ENCODE measurements at places on chromosomes 11 and 22.
A peak's percentile ranks its signal among the peaks of the same experiment; 100 is the strongest.

GRCh38 chr22:40512426-40513136 is 123.9 kb downstream of the MRTFA start:
- DNase-seq, result peak; percentile 100

DNA sequence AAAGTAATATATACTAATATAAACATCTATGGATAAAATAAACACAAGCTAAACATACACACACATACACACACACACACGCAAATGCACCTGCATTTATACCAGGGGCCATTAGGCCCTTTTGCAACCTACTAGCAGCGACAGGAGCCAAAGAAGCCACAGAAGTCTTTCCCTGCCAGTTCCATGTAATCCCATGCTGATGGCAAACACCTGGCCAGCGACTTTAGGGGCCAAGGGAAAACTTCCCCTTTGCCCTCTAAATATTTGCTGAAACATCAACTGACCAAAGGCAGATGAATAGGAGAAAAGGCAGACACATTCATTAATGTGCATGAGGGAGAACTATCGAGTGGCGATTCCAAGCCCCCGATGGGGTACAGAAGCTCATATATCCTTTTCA is 14.8 kb upstream of the P2RY2 start:
- no peak for DNase-seq

GRCh38 chr22:43481568-43482317 is 69.9 kb downstream of the MPPED1 start:
- no peak for DNase-seq

GRCh38 chr22:23289851-23290724 is 109.8 kb downstream of the BCR start:
- peak; percentile 46 for DNase-seq

- peak; percentile 48 for DNase-seq
Observed at GRCh38 chr11:10305262-10305963, 540 bp downstream of the ADM start.

GRCh38 chr11:102836290-102836875 is 7.0 kb downstream of the MMP3 start:
- peak; percentile 89 for DNase-seq

- peak; percentile 8 for DNase-seq
Observed at GRCh38 chr22:17845790-17846189, 71.5 kb upstream of the BID start.

DNA sequence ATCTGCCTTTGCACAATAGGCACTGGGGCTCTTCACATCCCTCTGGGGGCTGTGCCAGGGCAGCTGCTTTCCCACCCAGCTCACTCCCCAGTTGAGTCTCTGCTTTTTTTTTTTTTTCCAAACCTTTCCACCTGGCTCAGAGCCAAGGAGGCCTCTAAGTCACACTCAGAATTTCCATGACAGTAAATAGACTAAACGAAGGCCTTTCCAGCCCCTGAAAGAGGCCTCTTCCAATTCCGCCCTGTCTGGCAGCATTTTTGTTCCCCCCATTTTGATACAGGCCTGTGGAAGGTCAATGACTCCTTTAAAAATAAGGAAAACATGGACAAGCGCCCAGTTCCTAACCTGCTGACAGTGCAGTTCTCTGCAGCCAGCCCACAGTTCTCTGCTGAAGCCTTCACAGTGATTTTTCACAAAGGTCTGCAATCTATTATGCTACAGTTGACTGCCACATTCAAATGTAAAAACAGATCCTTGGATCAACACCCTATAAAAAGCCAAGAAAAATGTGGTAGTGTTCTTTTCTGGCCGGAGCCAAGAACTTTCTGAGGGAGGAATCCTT is 107.5 kb upstream of the SESN3 start:
- DNase-seq, result peak; percentile 91

GRCh38 chr11:64400102-64400501 is 41.1 kb downstream of the RPS6KA4 start:
- no peak for DNase-seq

DNA sequence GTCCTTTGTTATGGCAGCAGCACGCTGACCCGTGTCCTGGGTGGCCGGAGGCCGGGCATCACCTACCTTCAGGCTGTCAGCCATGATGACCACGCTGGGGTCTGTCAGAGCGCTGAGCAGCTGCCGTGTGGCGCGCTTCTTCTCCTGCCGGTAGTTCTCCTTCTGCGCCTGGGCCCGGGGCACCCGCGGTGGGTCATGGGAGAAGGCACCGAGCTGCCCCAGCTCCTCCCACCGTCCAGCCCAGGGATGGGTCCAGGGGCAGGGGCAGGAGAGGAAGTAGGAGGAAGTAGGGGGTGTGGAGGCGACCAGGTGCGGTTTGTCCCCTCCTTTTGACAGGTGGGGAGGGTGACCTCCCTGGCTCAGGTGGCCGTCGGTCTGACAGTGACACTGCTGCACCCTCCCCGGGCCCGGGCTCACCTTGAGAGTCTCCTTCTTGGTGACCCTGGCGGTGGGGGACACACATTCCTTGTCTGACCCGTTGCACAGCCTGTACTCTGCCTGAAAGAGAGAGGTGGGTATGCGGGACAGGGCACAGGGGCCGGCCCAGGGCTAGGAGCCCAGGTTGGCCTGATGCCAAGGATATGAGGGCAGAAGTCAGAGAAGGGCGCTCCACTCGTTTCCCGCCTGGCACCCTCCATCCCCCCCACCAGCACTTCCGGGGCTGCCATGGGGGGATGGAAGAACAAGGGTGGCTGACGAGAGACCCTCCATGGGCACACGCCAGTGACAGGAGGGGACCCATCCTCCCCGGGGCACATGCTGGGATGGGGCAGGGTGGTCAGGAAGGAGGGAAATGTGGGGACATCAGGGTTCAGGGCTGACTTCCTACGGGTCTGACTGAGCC is 43.0 kb downstream of the OSBPL5 start:
- no peak for DNase-seq

DNA sequence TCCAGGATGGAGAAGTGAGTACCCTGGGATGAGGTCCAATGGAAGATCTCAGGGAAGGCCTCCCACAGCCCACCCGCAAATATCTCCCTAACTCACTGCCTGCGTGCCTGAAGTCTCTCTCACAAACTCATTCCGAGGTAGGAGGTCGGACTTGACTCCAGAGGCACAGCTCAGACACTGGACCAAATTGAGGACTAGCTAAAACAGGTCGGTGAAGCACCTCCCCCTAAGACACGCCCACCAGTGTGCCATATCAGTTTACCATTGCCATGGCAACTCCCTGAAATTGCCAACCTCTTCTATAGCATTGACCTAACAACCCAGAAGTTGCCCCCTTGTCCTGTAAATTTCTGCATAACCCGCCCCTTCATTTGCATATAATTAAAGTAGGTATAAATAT is 17.5 kb downstream of the RPL3 start:
- no peak for DNase-seq

GRCh38 chr22:46578824-46579561 is 41.2 kb upstream of the GRAMD4 start:
- no peak for DNase-seq

GRCh38 chr11:57316017-57316416 is 8.7 kb downstream of the TNKS1BP1 start:
- DNase-seq, result no peak

- no peak for DNase-seq
Observed at GRCh38 chr11:47415091-47415854, 6.9 kb downstream of the SLC39A13 start.

DNA sequence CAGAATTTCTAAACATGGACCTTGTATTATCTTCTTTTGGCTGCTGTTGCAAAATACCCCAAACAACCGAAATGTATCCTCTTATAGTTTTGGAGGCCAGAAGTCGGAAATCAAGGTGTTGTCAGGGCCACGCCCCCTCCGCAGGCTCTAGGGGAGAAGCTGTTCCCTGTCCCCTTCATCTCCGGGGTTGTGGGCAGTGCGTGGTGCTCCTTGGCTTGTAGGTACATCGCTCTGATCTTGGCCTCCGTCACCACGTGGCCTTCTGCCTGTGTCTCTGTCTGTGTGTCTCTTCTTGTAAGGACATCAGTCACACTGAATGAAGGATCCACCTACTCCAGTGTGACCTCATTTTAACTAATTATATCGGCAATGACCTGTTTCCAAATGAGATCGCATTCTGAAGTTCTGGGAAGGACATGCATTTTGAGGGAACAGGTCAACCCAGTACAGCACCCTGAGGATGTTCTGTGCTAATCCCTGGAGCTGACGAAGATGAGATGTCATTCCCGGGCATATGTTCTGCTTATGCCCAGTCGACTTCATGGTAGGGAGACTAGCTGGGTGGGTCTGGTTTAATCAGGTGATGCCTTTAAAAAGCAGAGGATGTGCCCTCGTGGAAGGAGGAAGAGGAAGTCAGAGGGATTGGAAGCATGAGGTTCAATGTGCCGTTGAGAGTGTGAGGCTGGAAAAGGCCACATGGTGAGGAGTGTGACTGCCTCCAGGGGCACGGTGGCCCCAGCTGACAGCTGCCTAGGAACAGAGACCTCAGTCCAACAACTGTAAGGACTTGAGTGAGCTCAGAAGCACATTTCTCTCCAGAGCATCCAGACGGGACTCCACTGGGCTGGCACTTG is 531.1 kb downstream of the TBC1D22A start:
- DNase-seq, result no peak

- DNase-seq, result no peak
Observed at GRCh38 chr22:22700631-22701030, 56.2 kb downstream of the GGTLC2 start.

DNA sequence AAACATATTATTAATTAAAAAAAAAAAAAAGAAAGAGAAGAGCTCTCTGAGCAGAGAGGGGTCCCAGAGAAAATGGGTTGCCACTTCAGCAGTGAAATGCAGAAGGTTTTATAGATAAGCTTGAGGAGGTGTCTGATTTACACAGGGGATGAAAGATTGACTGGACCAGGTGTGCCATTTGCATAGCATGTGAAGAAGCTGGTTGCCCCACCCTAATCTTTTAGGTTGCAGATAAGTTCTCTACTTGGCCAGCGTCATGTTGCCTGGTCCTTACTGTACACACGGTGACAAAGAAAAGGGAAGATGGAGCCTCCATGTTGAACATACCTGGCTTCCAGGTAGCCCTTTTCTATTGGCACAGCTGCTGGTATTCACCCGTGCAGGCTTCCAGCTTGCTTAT is 41.4 kb downstream of the MS4A2 start:
- DNase-seq, result no peak

GRCh38 chr11:78993802-78994430 is 419.3 kb upstream of the NARS2 start:
- no peak for DNase-seq

DNA sequence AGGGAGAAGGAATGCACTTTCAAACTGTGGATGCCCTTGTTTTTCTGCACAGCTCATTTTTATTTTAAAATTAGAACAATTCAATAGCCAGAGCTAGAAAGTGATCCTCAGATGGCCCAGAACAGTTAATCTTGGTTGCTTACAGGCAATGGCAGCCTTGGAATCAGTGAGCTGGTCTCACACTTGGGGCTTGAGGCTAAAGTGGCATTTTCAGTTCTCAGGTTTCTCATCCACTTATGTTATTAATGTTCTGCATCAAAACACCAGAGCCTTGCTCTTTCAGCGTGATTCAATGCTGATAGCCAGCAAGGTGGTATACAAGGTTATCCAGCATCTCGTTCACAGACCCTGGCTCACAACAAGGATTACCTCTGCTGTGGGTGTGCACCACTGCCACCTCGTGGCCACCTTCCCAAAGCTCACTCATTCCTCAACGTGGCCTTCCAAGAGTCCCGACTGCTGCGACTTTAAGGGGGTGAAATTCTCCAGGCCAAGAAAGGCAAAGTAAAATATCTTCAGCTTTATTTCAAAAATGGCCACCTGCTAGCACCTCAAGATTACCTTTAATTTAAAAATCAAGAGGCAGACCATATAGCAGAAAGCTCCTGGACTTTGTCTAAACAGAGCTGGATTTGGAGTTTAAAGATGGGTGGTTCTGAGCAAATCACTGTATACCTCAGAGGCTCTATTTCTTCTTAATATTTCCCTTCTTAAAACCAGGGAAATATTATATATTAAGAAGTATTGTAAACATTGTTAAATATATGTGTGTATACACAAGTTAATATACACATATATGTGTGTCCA is 34.2 kb upstream of the FSHB start:
- DNase-seq, result peak; percentile 42

DNA sequence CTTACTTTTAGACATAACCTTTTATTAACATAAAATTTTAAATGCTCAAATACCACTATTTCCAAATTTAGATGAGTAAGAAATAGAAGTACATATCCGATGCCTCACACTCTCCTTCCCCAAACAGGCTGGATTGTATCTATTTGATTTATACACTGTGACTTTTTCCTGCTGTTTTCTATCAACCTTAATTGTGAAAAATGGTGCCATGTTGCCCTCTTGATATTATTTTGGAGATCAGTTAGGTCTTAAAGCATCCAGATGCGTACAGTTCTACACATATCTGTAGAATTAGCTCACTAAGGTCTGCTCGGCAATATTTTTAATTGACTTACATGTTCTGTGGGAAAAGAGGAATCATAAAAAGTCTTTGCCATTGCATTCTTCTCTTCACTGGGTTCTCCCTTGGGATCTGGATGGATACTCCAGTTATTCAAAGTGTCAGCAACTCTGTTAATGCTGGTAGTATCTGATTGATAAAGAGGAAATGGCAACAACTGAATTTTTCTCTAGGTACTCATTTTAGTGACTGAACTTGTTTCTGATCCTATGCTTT is 27.2 kb downstream of the EIF3M start:
- peak; percentile 74 for DNase-seq

DNA sequence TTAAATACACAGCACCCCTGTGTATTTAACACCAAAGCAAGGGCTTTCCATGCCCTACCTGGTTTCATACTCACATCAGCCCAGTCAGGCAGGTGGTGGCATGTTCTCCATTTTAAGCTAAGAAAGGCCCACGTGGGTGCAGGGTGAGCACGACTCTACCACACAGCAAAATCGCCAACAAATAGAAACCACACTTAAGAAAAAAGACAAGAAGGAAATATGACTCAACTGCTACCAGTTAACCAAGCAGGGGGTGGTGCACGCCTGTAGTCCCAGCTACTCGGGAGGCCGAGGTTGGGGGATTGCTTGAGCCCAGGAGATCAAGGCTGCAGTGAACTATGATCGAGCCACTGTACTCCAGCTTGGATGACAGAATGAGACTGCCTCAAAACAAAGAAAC is 35.2 kb upstream of the TFIP11 start:
- DNase-seq, result no peak

DNA sequence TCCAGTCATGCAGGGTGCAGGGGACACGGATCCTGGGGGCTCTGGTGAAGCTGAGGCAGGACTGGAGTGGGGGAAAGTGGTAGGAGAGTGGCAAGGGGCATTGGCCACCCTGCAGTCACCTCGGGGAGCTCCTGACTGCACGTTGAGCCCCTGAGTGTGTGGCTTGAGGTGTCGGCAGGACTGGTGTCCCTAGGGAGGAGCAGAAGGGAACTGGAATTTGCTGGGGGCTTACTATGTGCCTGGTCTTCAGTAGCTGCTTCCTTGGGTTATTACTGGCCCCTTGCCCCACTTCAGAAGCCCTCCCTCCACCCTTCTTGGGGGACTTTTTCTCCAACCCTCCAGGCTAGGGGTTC is 31.5 kb downstream of the IFT27 start:
- DNase-seq, result no peak

DNA sequence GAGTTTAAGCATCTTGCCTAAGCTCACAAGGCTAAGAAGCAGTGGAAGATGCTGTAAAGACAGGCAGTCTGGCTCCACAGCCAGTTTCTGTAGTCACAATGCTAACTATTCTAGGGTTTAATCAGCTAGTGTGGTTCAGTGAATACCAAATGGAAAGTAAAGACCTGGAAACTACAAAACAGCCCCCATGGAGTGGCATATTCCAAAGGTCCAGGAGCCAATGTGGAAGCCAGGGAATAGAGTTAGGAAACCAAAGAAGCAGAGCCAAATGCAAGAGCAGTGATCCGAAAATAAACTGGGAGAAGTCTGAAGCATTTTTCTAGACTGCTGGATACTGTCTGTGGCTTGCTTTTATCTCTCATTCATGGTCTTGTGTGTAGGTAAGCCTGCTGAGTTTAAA is 731.2 kb upstream of the ANO5 start:
- no peak for DNase-seq
